ENCODE measurements at places on chromosomes 11 and 22.

- DNase-seq: no peak
Measured at GRCh38 chr11:111999111-111999510, 26.1 kb upstream of the DLAT start.

GRCh38 chr11:70435765-70436500, 37.6 kb downstream of the CTTN start:
- no peak for DNase-seq

GRCh38 chr11:131300439-131300717, 70.0 kb upstream of the NTM start:
- no peak for DNase-seq

DNA sequence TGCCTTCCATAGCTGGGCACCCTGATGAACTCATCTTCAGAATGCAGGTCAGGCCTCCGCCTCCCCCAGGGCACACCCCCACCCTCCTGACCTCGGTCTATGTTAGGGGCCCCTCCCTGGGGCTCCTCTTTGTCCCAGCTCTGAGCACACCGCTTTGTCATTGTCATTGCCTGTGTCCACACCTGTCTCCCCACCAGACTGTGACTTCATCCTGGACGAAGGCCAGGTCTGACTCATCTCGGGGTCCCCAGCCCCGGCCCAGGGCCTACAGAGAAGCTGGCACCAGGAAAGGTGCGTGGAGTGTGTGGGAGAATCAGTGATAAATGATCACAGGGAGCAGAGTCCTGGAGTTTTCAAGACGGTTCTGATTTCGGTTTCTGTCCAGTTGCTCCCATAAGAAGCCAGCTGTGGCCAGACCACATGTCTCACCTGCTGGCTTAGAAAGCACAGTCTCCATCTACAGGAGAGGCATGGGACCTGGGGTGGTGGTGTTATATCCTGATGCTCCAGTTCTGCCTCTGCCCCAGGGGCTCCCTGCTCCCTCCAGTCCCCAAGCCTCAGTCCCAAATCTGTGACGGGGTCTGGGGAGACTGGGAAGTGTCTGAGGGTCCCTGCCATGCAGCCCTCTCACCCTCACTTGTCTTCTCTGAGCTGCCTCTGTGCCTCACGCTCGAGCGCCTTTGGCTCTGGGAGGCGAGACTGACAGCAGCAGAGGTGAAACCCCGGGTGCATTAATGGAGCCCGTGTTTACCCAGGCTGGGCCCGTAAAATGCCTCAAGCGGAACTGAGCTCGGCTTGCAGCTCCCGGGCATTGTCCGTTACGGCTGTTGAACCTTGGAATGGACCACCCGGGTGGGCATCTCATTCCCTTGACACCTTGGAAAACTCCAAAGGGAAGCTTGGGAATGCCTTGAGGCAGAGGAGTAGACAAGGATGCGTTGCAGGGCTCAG, 85.5 kb upstream of the WNT11 start:
- no peak for DNase-seq

Measured in SW 1271 (cell line).